Cerebellum (tissue), 4 donors: ENCODE measurements at places on chromosomes 6 and 20.
A peak's percentile ranks its signal among the peaks of the same experiment; 100 is the strongest.

- DNase-seq: no peak
Measured at GRCh38 chr6:136401749-136402148, 112.1 kb upstream of the BCLAF1 start.

DNA sequence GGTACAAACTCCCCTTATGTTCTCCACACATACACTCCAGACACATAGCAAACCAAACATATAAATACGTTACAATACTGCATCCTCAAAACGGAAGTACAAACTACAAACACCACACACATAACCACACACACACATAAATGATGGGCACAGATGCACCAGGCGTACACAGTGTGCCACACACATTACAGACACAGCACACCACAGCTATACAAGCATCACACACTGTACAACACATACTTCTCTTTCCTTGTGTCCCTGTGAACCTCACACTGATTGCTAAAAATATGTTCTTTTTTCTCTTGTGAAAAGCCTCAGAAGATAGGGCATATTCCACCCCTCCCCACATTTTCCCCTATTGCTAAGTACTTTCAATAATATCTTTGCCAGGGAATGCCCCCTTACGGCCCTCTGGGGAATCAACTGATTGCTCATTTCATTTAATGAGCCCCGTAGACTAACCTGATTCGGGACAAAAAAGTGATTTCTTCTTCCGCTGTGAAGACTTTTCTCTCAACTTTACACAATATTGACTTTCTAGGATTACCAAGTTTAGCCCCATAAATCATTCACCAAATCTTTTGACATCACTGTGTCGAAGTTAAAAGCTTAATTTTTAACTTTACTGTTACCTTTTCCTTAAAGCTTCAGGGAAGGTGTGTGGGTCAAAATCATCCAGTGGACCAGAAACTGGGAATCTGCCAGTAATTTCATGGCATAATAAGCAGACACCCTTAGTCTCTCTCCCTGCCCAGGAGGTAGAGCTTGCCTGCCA is at the start of gene SLC17A1:
TSS of gene SLC17A1 (minus strand) at position 521 of the 775 bp plus-strand sequence. CDS start 1,495 bp downstream, outside the sequence.
- DNase-seq: no peak

- no peak for DNase-seq
Measured at GRCh38 chr6:53189554-53189953, 40.9 kb upstream of the GCM1 start.

DNA sequence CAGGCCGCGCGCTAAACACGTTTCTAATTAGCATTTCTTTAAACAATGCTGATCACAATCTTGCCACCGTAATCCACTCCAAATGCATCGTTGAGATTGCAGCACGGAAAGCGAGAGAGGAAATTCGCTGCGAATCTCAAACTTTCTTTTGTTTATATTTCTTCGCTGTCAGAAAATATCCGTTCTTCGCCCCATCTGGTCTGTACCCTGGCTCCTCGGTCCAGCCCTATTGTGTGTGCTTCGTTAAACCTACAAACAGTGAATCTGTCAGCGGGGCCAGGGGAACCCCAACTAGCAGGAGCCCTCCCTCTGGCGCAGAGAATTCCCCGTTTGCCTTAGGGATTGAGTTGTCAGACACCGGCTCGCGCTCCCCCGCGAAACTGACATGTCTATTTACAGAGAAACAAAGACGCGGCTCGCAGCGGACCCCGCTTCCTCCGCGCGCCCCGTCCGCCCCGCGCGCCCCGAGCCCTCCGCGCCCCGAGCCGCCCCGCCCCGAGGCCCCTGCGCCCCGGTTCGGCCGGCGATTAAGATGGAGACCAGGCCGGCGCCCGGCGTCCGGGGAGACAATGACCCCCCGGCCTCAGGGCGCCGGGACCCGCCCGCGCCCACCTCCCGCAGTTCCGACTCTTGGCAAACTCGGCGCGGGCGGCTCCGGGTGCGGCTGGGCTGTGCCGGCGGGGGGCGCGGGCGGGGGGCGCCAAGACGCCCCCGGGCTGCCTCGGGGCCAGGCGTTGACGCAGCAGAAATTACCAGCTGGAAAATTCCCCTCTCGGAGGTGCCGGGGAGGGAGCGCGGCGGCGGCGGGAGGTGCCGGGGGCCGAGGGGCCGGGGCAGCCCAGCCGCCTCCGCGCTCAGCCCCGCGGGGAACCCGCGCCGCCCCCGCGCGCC is 874 bp downstream of the ZBTB46 start:
- peak; percentile 64 for DNase-seq

GRCh38 chr20:37816726-37817125 is 86.2 kb upstream of the VSTM2L start:
- DNase-seq: no peak

DNA sequence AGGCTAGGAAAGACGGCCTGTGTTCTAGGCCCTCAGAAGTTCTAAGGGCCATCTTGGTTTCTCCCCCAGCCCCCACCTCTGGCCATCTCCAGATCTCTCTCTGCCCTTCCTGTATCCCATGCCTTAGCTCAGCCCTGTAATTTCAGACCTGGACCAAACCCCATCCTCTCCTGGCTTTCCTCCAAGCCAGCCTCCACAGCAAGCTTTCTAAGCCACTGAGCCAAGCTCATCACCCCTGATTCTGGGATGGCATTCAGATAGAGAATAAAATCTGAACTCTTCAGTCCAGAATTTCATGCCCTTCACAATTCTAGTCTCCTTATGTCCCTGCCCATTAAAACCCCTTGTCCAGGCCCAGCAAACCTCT is 18.9 kb upstream of the CCM2L start:
- DNase-seq: peak; percentile 76

- no peak for DNase-seq
Measured at GRCh38 chr6:24534329-24534728, 39.6 kb downstream of the ALDH5A1 start.

DNA sequence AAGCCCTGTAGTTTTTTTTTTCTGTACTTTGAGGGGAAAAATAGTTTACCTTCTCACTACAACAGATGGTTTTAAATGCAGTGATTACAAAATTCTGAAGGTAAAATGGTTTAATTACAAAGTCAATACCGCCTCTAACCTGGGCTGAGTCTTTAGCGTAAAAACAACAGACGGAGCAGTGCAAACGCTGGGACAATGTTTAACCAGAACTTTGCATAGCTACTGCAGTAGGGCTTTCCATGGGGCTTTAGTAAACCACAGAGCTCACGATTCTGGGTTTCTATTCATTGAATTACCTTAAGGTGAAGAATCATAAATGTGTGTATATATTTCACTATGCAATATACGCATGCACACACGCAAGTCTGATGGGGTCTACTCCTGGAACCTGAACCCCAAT is 77.9 kb downstream of the RFX6 start:
- DNase-seq: no peak

GRCh38 chr20:41476013-41476441 is 109.4 kb upstream of the EMILIN3 start:
- DNase-seq: peak; percentile 29

DNA sequence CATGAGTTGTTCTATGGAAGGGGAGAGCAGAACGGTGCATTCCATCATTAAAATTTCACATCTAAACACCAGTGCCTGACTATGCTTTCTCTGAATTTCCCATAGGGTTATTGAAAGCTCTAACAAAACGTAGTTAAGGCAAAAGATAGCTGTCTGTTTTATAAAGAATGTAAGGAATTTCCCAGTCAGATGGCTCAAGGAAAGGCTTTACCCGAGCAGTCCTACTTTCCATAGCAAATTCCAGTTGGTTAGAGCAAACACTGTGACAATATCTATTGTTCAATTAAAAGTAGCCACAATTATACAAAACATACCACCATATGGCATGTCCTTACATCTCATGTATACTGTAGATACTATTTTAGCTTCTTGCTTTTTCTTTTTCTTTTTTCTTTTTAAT is 1059.5 kb upstream of the FLRT3 start:
- no peak for DNase-seq

GRCh38 chr6:37931066-37931465 is 111.5 kb downstream of the ZFAND3 start:
- DNase-seq: no peak

DNA sequence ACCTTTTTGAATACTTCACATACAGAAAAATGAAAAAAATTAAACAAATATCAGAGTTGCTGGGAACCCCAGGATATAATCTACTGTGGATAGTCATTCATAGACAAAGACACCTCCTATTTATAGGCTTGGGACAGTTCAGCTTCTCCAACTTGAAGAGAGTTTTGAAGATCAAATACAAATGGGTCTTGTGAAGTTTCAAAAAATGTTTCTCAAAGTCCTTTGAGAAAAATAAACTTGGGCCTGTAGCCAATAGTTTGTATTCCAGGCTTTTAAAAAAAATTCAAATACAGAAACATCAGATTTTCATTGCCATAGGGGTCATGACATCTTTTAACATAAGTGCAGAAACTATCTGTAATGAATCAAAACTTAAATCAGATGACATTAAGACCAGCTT is 334.8 kb downstream of the LAMA2 start:
- no peak for DNase-seq
